ENCODE measurements at places on chromosomes 7 and 10.

DNA sequence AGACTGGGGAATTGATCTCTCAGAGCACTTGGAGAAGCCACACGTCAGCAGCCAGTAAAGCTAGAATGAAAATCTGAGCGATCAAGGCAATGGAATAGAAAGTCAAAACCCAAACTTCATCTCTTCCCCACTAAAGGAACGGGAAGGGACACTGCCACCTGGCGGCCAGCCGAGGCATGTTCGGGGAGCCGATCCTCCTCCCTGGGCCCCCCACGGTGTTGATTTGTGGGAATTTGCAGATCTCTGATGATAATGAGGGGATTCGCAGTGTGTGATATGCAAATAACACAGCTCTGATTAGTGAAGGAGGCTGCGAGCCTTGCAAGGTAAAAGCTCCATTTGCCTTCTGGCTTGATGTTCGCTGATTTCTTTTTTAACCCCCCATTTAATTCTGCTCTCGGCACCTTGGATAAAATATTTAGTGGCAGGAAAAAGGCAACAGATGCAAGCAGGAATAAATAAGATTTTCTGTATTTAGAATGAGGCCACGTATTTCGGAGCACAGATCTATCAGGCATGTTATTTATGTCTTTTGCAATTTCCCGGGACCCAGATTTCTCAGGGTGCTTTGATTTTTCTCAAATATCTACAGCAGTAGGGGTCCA lies 258.6 kb downstream of the PAXIP1 start:
- no peak for DNase-seq

DNA sequence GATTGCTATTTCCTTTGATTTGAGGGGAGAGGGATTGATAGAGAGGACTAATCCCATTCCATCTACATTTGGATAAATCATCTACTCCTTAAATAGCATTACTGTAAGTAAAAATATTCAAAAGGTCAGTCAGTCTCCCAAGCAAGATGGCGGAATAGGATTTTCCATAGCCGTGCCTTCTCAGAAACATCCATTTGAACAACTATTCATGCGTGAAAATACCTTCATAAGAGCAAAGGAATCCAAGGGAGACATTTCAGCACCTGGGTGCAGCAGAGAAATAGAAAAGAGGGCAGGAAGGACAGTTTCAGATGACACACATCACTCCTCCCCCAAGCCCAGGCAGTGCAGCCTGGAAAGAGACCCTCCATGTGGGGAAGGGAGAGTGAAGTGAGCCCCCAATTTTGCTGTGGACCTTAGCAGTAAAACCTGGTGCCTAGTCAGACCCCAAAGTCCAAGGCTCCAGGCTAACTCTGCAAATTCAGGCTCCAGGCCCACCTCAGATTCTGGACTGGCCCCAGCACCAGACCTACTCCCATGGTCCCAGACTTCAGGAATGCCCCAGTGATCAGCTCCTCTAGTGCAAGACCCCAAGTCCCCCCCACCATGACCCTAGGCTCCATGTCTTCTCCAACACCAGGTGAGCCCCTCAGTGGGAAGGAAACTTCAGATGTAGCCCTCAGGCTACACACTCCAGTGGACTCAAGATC lies 104.3 kb upstream of the LANCL2 start:
- no peak for DNase-seq

GRCh38 chr10:3622427-3622826 lies 162.6 kb downstream of the KLF6 start:
- DNase-seq: no peak

DNA sequence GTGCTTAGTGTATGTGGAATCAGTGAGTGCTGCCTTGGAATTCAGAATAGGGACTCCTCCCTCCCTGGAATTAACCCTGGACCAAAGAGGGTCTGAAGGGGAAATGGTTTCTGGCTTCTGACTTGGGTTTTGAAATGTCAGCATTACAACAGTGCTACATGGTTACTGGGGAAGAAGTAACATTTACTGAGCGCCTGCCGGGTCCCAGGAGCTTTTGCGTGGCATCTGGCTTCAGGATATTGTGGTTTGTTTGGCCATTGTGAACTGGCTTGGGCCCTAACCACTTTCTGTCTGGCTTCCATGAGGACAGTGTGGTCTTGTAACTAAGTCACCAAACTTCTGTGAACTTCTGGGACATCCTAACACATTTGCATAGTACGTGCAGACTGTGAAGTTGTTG lies 21.3 kb downstream of the TSPAN15 start:
- no peak for DNase-seq

GRCh38 chr7:129258649-129259389 lies 34.0 kb downstream of the AHCYL2 start:
- DNase-seq: no peak

- no peak for DNase-seq
Measured at GRCh38 chr10:127535802-127536515, 13.2 kb upstream of the NPS start.

- no peak for DNase-seq
Measured at GRCh38 chr7:31828520-31828919, 141.5 kb downstream of the PPP1R17 start.

GRCh38 chr7:65295409-65295808 lies 78.2 kb upstream of the ZNF92 start:
- no peak for DNase-seq

GRCh38 chr10:5585517-5586206 lies 60.9 kb downstream of the CALML3 start:
- DNase-seq: no peak

DNA sequence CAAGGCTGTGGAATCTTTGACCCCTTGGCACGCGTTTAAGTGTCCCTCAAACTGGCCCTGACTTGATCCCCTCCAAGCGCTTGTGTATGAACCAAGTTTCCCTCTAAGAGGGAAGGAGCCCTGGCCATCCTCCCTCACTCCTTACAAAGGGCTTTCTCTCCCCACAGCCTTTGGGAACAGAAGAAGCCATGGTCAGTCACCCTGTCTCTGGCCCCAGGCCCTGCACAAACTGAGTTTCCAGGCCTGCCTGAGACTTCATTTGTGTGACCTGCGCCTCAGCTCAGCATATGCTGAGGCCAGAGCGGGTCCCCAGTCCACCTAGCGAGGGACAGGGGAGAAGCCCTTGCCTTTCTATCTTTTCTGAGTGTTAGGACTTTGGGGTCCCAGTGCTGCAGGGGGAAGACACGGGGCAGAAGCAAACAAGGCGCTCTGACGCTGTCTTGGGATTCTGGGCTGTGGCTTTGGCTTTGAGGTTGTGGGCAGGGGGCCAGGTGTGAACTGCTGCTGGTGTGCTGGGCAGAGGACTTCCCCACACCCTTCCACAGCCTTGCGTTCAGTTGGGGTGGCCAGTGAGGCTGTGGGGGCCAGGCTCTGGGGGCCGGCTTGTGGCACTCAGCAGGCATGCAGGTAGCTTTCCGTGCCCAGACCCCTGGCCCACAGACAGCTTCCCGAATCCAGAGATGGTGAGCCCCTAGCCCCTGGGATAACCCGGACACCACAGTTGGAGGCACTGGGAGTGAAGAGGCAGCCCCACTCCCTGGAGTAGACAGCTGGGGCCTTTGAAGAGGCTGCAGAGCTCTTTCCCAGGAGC lies 1.5 kb downstream of the RET start:
- no peak for DNase-seq

DNA sequence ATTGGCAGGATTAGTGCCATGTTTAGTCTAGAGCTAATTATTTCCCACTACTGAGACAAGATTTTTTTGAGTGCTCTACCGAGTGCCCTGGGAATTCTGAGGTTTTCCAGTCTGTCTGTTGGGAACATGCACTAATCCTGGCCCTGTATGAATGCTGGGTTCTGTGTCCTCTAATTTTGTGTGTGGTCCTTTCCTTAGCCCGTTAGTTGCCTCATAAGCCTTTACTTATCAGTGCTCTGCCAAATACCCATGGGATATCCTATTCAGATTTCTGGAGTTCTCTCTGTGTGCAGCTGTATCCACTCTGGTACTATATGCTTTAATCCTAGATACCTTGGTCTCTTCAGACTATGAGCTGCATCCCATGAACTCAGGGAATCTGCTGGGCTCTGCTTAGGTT lies 13.1 kb downstream of the CSGALNACT2 start:
- DNase-seq: no peak

DNA sequence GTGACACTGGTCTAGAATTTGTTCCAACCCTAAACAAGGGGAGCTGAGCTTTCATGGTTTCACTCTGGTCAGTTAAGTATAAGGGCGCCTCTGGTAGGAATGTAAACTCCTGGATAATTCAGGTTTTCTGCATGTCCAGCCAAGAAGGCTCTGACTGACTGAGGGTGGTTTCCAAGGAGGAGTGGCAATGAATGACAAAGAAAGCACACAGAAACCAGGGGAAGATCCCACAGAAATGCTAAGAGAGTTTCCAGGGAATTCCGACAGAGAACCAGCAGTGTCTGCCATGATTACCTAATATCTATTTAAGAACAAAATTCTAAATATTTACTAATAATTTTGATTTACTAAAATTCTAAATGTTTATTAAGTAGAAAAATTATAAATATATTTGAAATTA lies 27.3 kb upstream of the NRG3 start:
- no peak for DNase-seq

DNA sequence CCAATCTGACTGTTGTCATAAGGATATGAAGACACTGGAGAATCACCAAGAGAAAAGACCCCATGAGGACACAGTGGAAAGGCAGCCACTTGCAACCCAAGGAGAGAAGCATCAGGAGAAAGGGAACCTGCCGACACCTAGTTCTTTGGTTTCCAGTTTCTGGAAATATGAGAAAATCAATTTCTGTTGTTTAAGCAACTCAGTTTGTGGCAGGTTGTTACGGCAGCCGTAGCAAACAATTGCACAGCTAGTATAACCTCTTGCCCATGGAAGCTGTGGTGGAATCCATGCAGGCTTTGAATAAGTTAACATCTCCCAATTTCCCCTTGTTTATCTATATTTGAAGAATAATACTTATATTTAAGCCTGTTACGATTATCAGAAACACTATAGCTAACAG lies 1103.0 kb upstream of the PHF14 start:
- no peak for DNase-seq

DNA sequence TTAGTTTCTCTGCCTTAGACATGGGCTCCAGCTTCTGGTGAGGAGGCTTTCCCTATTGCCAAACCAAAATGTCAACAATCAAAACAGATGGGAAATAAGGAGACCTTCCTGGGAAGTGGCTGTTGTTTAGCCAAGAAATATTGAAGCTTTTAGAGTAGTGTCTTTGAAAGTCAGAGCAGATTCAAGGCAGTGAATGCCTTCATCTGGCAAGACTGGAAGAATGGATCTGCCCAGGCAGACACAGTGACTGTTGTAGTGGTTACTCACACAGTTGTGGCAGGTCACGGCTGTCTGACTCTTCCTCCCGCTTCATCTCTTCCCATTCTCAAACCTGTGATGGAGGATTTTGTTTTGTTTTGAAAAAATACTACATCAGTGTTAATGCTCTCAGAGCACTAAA lies 154.1 kb upstream of the ADO start:
- DNase-seq: no peak

DNA sequence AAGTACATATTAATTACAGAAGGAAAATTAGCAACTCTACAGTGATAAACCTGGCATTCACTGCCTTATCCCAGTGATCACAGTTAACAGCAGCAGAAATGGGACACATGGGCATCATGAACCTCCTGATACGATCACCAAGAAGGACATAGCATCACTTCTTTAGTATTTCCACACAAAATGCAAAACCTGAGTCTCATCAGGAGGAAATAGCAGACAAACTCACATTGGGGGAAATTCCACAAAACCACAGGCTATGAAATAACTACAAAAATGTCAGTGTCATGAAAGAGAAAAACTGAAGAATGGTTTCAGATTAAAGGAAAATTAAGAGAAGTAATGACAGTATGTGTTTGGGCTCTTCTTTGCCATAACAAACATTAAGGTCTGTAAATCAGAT lies 12.0 kb upstream of the PURB start:
- DNase-seq: no peak

- DNase-seq: no peak
Measured at GRCh38 chr10:84613336-84614021, 285.1 kb downstream of the CCSER2 start.

- DNase-seq: no peak
Measured at GRCh38 chr7:17489961-17490360, 191.5 kb downstream of the AHR start.

DNA sequence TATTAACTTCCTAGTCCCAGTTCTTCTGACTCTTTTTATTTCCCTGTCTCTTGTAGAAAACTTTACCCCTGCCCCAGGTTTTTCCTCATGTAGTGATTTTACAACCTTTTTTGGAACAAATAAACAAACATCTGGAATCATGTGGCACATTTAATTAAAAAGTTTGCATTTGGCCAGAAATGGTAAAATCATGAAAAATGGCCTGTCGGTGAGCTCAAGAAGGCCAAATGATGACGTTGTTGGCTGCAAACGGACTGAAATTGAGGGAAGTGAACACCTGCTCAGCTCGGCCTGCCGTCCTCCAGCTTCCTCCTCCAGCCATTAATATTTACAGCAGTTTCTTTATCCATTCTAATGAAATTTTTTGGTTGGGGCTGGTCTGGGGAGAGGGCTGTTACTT lies 902.8 kb downstream of the LRMDA start:
- no peak for DNase-seq

DNA sequence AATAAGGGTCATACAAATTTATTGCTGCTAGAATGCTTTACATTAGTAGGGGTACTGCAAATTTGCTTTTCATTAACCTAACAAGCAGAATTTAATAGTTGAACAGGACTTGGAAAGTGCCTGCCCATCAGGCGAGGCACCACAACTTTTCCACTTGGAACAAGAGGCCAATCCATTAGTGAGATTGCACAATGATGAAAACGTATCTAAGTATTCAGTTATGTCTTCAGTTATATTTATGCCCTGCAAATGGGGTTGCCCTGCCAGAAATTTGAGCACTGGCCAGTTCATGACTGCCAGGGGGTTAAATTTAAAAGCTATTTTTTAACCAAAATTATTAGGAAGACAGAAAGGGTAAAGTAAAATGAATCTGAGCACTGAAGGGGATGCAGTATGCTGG lies 111.1 kb upstream of the PALS2 start:
- no peak for DNase-seq

GRCh38 chr7:20095436-20095835 lies 121.7 kb downstream of the MACC1 start:
- DNase-seq: no peak

GRCh38 chr10:12638103-12638502 lies 288.8 kb downstream of the CAMK1D start:
- peak; percentile 77 for DNase-seq

- no peak for DNase-seq
Measured at GRCh38 chr10:86828145-86828544, 71.7 kb downstream of the BMPR1A start.

- DNase-seq: no peak
Measured at GRCh38 chr7:106583100-106583499, 77.9 kb downstream of the CCDC71L start.

GRCh38 chr10:50528206-50528605 lies 95.5 kb downstream of the SGMS1 start:
- no peak for DNase-seq

GRCh38 chr7:67463983-67464382 lies 467.4 kb downstream of the TYW1 start:
- DNase-seq: no peak

- no peak for DNase-seq
Measured at GRCh38 chr10:121069061-121069850, 218.1 kb downstream of the WDR11 start.

DNA sequence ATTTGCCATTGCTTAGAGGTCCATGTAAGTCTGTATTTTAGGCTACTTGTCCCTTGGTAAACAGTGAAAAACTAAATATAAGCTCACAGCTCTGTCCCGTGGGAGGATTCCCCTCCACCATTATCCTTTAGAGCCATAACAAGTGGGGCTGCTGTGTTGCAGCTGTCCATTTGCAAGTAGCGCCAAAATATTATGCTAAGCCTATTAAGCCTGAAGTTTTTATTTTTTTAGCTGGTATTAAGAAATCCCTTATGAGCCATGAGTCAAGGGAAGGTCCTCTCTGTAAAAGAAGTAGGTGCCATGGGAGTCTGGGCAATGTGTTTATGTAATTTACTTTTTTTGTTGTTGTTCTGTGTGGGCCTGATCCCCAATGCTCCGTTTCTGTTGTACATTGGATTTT lies 183.9 kb downstream of the THSD7A start:
- DNase-seq: no peak

All from NCI-H187 treated with DMSO at 0.1 percent for 48 hours (cell line).